ENCODE measurements at places on chromosomes 7 and 10. TPM values are rescaled to one million over a fixed set of nuclear protein-coding genes. Genes with fewer than 3 reads are reported as not detected.

TSPAN12 gene
- total RNA-seq, result 0.17 TPM

LRGUK gene
- not detected for total RNA-seq

GRB10 gene
- 26.3 TPM for total RNA-seq

SPDYE1 gene
- not detected for total RNA-seq

CACNB2 gene
- total RNA-seq, result 2.2 TPM

PPP1R3C gene
- 3.9 TPM for total RNA-seq

TMEM229A gene
- not detected for total RNA-seq

SPRN gene
- total RNA-seq, result 0.59 TPM

ADIRF gene
- 21.7 TPM for total RNA-seq

CDK1 gene
- 80.5 TPM for total RNA-seq

CRYGN gene
- total RNA-seq, result not detected

ITGA8 gene
- not detected for total RNA-seq

FAM13C gene
- total RNA-seq, result 0.50 TPM

LSM5 gene
- total RNA-seq, result 21.3 TPM

AOC1 gene
- not detected for total RNA-seq

MEPCE gene
- total RNA-seq, result 29.9 TPM

ATOH7 gene
- total RNA-seq, result not detected

TRIM50 gene
- not detected for total RNA-seq
